Activated CD4-positive, alpha-beta T cell treated with anti-CD3 and anti-CD28 coated beads, Interleukin-2, amount 10 ng/mL, durations not matched to agents 7 days and 5 days (primary cell): ENCODE measurements at places on chromosomes 5 and 9. TPM values are rescaled to one million over a fixed set of nuclear protein-coding genes. Genes with fewer than 3 reads are reported as not detected.

GRCh38 chr5:61735531-61735930 lies 403.5 kb downstream of the ZSWIM6 start:
- no peak for DNase-seq
- no peak overlapping the region for H3K27ac ChIP-seq
- peaks cover 11% of the 10 kb centered on the region for H3K27me3 ChIP-seq
- H3K4me3 ChIP-seq = no peak overlapping the region

- H3K36me3 ChIP-seq = no peaks in the 10 kb centered on the region
- H3K27me3 ChIP-seq = peaks cover 46% of the 10 kb centered on the region
- peaks cover 16% of the 10 kb centered on the region for H3K4me1 ChIP-seq
- H3K27ac ChIP-seq = no peak overlapping the region
These were observed 123.3 kb upstream of the ERCC6L2 start for GRCh38 chr9:95752129-95752731.

DNA sequence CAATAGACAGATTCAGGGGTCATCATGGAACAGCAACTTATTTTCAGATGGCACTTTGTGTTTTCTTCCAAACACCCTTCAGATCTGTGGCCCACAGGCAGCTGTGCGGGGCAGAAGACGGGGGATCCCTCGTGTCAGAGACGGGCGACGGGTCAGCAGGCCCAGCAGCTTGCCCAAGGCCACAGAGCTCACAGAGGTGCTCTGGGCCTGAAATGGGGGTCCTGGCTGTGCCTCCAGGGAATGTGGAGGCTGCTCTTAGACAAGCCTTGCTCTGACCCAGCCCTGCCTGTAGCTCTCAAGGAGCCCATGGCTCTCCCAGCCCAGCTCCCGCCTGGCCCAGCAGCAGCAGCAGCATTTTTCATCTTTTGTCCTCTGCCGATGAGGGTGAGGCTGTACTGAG lies 40.9 kb upstream of the SARDH start:
- peaks cover 2% of the 10 kb centered on the region for H3K36me3 ChIP-seq
- H3K4me1 ChIP-seq = no peaks in the 10 kb centered on the region
- H3K27ac ChIP-seq = no peak overlapping the region

DNA sequence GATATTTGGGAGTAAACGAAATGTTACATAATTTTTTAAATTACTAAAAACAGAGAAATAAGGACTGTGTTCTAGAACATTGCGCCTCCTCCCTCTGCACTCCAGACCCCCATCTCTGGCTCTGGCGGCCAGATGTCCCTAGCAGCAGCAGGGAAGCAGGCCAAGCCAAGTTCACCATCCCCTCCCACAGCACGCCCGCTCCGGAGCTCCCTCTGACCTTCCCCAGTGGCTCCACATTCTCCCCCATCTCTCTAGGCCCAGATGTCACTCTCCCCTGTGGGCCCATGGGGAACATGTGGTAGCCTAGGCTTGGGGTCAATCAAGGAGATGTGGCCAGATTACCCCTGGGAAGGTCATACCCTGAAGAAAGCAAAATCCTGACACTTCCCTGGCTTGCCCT lies 6.3 kb upstream of the WNK2 start:
- H3K27me3 ChIP-seq = peaks cover 27% of the 10 kb centered on the region
- no peaks in the 10 kb centered on the region for H3K36me3 ChIP-seq
- no peaks in the 10 kb centered on the region for H3K4me1 ChIP-seq

DDX4 gene
- 0.50 TPM for total RNA-seq

- H3K27me3 ChIP-seq = no peaks in the 10 kb centered on the region
- peaks cover 39% of the 10 kb centered on the region for H3K4me1 ChIP-seq
- H3K4me3 ChIP-seq = no peak overlapping the region
- DNase-seq = no peak
- peak overlapping the region; percentile 88 for H3K27ac ChIP-seq
These were observed 403.2 kb upstream of the PTGER4 start for GRCh38 chr5:40276426-40277102.

GRCh38 chr9:76789840-76790239 lies 25.6 kb downstream of the PCA3 start:
- no peaks in the 10 kb centered on the region for H3K36me3 ChIP-seq
- DNase-seq = no peak
- H3K27me3 ChIP-seq = peaks cover 7% of the 10 kb centered on the region
- H3K4me1 ChIP-seq = no peaks in the 10 kb centered on the region

SVEP1 gene
- total RNA-seq = not detected

CDKN2B gene
- 0.65 TPM for total RNA-seq

- no peak overlapping the region for H3K27ac ChIP-seq
- H3K36me3 ChIP-seq = no peaks in the 10 kb centered on the region
- DNase-seq = no peak
These were observed 55.7 kb downstream of the SH3TC2 start for GRCh38 chr5:149007174-149007573.

DNA sequence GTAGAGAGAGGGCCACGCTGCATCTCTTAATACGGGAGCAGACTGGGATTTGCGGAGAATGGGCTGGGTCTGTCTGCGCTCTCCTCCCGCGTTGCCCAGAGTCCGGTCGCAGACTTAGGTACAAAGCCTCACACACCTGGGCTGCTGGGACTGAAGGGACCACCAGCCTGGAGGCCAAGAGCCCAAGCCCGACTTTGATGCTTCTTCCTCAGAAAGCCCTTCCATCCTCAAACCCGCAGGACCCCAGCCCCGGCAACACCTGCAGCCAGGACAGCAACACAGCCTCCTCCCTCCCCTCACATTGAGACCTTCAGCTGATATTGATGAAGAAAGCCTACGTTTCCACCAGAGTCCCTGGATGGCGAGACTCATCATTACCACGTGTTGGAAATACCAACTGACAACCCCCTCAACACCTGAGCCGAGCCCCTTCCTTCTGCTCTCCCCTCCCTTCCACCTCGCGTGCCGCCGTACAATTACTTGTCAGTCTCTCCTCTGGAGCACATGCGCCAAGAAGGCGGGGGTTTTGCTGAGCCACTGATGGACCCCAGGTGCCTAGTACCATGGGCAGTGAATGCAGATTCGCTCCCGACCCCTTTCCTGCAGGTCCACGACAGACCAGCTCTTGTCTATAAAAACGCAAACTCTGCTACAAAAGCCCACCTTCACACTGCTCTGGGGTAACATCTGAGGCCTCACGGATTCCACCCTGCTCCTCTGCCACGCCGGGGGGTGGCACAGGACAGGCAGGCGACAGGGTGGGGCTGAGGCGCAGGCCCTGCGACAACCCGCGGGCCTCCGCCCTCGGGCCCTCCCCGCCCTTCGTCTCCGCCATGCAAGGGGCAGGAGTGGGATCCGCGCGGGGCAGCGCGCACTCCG lies 841 bp downstream of the ASB6 start:
- no peaks in the 10 kb centered on the region for H3K27me3 ChIP-seq
- peaks cover 22% of the 10 kb centered on the region for H3K4me1 ChIP-seq
- no peak for DNase-seq
- peak overlapping the region; percentile 83 for H3K27ac ChIP-seq
- H3K36me3 ChIP-seq = peaks cover 9% of the 10 kb centered on the region

ELOVL7 gene
- total RNA-seq = 0.42 TPM

DNA sequence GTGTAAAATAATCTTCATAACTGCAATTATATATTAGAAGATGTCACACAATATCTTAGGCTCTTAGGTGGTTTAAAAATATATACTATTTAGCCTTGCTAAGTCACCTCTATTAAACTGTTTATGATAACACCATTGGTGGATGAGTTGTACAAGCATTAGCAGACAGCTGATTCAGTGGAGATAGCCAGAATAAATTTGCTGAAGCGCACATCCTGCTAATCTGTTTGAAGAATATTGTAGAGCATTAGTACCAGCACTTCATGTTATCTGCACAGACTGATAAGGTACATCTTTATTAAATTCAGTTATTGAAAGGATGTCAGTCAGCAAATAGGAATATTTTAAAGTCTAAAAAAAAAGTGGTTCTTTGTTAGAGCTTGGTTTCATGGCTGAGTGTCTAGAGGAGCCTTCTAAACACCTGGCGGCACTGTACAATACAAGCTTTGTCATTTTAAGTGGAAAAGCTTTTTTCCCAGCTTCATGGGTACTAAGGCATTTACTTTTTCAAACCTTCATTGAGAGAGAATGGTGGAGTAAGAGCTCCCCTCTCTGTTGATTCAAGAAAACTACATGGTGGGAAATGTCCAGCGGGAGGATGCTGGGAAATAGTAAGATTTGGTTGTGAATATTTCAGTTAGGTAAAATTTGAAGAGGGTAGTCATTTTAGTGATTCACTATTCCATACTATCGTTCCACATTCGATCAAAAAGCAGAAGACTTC lies 275.1 kb downstream of the SLF1 start:
- no peaks in the 10 kb centered on the region for H3K36me3 ChIP-seq
- H3K4me3 ChIP-seq = no peak overlapping the region
- no peak for DNase-seq
- H3K27me3 ChIP-seq = peaks cover 2% of the 10 kb centered on the region
- no peaks in the 10 kb centered on the region for H3K4me1 ChIP-seq
- no peak overlapping the region for H3K27ac ChIP-seq

PKN3 gene
- 8.2 TPM for total RNA-seq

- peaks cover 15% of the 10 kb centered on the region for H3K4me1 ChIP-seq
- H3K27me3 ChIP-seq = no peaks in the 10 kb centered on the region
- H3K4me3 ChIP-seq = no peak overlapping the region
- DNase-seq = no peak
- H3K27ac ChIP-seq = no peak overlapping the region
- peaks cover 17% of the 10 kb centered on the region for H3K36me3 ChIP-seq
These were observed 28.3 kb downstream of the FXN start for GRCh38 chr9:69063839-69064238.

GRCh38 chr5:98163796-98164493 lies 609.5 kb upstream of the RGMB start:
- no peak for DNase-seq
- H3K27ac ChIP-seq = no peak overlapping the region
- no peaks in the 10 kb centered on the region for H3K36me3 ChIP-seq
- H3K27me3 ChIP-seq = no peaks in the 10 kb centered on the region
- H3K4me1 ChIP-seq = no peaks in the 10 kb centered on the region

CENPP gene
- 23.3 TPM for total RNA-seq

DNA sequence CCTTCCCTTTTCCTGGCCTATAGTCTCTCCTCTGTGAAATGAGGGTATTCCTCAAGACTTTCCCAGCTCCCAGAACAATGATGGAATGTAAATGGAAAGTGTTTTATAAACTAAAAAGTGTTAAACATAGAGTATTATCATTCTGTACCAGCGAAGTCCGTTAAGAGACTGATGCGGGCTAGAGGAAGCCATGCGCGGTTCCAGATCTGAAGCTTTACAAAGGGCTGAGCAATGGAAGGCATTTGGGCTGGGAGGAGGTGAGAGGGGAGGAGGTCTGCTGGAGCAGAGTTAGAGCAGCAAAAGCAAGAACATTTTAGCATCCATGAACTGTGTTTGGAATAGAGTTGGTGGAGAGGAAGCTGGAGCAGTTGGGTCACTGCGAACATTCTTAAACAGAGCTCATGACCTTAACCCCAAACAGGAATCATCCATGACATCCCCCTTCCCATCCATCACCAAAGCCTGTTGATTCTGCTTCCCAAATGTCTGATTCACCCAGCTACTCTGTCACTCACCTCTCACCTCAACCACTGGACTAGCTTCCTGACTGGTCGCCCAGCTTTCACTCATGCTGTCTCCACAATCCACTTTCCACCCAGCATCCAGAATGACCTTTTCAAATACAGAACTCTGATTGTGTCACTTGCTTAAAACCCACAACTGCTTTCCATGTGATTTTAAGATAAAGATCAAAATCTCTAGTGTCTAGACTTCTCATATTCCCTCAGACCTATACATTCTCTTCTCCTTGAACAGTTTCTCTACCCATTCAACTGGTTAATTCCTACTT lies 37.1 kb downstream of the CDK5RAP2 start:
- H3K27ac ChIP-seq = no peak overlapping the region
- no peaks in the 10 kb centered on the region for H3K4me1 ChIP-seq
- DNase-seq = no peak
- H3K27me3 ChIP-seq = no peaks in the 10 kb centered on the region

- no peaks in the 10 kb centered on the region for H3K27me3 ChIP-seq
- H3K4me1 ChIP-seq = peaks cover 38% of the 10 kb centered on the region
- no peak overlapping the region for H3K27ac ChIP-seq
- H3K36me3 ChIP-seq = no peaks in the 10 kb centered on the region
- DNase-seq = no peak
These were observed 2.1 kb downstream of the CSF2 start for GRCh38 chr5:132075719-132076077.

DNA sequence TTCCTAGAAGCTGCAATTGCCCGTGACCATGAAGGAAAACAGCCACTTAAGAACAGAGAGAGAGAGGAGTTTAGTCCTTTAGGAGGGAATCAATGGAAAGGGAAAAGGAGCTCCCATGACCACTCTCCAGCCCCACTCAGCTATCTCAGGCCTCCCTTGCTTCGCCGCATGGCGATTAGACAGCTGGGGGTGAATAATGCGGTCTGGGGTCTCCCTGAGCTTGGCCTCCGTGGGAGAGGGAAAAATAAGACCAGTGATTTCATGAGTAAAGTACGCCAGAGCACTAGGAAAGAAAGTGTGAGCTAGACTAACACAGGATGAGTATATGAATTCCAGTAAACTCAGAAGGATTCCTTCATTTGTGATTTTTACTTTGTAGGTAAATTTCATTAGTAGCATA lies 180.3 kb downstream of the TRIO start:
- H3K27ac ChIP-seq = no peak overlapping the region
- no peaks in the 10 kb centered on the region for H3K27me3 ChIP-seq
- H3K36me3 ChIP-seq = no peaks in the 10 kb centered on the region
- H3K4me1 ChIP-seq = no peaks in the 10 kb centered on the region

PCDHGB7 gene
- total RNA-seq = not detected

GRCh38 chr9:34185778-34186551 lies 7.1 kb downstream of the UBAP1 start:
- no peak for DNase-seq
- H3K36me3 ChIP-seq = peaks cover 11% of the 10 kb centered on the region
- no peak overlapping the region for H3K4me3 ChIP-seq
- peaks cover 23% of the 10 kb centered on the region for H3K4me1 ChIP-seq

- peak; percentile 57 for DNase-seq
- peak overlapping the region; percentile 96 for H3K27ac ChIP-seq
- peaks cover 7% of the 10 kb centered on the region for H3K27me3 ChIP-seq
- peaks cover 42% of the 10 kb centered on the region for H3K4me1 ChIP-seq
These were observed 1.2 kb downstream of the SSBP2 start for GRCh38 chr5:81749561-81750307.

GRCh38 chr5:16737620-16738364 lies 121.0 kb upstream of the RETREG1 start:
- H3K36me3 ChIP-seq = no peaks in the 10 kb centered on the region
- H3K27me3 ChIP-seq = peaks cover 38% of the 10 kb centered on the region
- H3K27ac ChIP-seq = no peak overlapping the region
- DNase-seq = no peak

DNA sequence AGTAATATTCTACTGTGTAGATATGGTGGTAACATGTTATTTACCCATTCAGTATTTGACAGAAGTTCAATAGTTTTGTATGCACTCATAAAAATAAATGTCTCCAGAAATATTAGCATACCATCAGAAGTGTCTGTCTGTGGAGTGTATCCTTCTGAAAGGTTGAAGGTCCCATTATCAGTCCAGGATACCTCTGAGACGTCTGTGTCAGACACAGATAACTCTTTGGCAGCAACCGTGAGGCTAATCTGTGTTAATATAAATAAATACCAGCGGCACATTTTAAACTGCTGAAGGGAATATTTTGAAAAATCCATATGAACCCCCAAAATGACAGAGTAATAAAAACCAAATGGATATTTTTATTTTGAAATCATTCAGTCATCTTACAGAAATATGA lies 11.9 kb upstream of the ZNF622 start:
- H3K27ac ChIP-seq = no peak overlapping the region
- peaks cover 29% of the 10 kb centered on the region for H3K36me3 ChIP-seq
- no peak overlapping the region for H3K4me3 ChIP-seq
- no peak for DNase-seq
- no peaks in the 10 kb centered on the region for H3K27me3 ChIP-seq

- no peak overlapping the region for H3K27ac ChIP-seq
- H3K4me1 ChIP-seq = no peaks in the 10 kb centered on the region
- no peak for DNase-seq
- H3K27me3 ChIP-seq = no peaks in the 10 kb centered on the region
- H3K36me3 ChIP-seq = no peaks in the 10 kb centered on the region
- H3K4me3 ChIP-seq = no peak overlapping the region
These were observed 286.9 kb upstream of the ATP10B start for GRCh38 chr5:161138751-161139455.

SOHLH1 gene
- total RNA-seq = not detected
